ENCODE measurements at places on chromosomes 6 and 20. TPM values are rescaled to one million over a fixed set of nuclear protein-coding genes. Genes with fewer than 3 reads are reported as not detected.

Gene FBXO9
- 158 TPM for total RNA-seq

Gene PDE10A
- total RNA-seq, result 15.6 TPM

Gene BPIFA1
- not detected for total RNA-seq

Gene SLC44A4
- total RNA-seq, result 0.51 TPM

Gene GRM1
- not detected for total RNA-seq

Gene ACOT8
- 14.9 TPM for total RNA-seq

Gene TRIM27
- 39.6 TPM for total RNA-seq

Gene ZHX3
- 62.5 TPM for total RNA-seq

Gene UCKL1
- 36.0 TPM for total RNA-seq

Gene CD40
- total RNA-seq, result 17.3 TPM

Gene IPCEF1
- total RNA-seq, result 1.5 TPM

Gene PPP1R14C
- 0.26 TPM for total RNA-seq

Gene CFB
- 38.0 TPM for total RNA-seq

Gene SPEF1
- total RNA-seq, result not detected

Gene SLC16A10
- 30.3 TPM for total RNA-seq

Gene TPD52L1
- total RNA-seq, result 24.6 TPM

Gene EYA4
- 1.0 TPM for total RNA-seq

Gene SAMD5
- 0.39 TPM for total RNA-seq

Gene EFCAB8
- total RNA-seq, result 0.39 TPM

Gene HLA-DMB
- total RNA-seq, result 12.3 TPM

Gene NKAIN4
- total RNA-seq, result not detected

Gene TCFL5
- 10.1 TPM for total RNA-seq

Gene C20orf204
- 0.74 TPM for total RNA-seq

Gene MAK
- 0.71 TPM for total RNA-seq

Gene RRAGD
- 28.7 TPM for total RNA-seq

Gene BPIFA3
- total RNA-seq, result not detected

Gene CEP85L
- total RNA-seq, result 11.6 TPM

Gene MATN4
- not detected for total RNA-seq

Gene RBM39
- total RNA-seq, result 269 TPM

Gene TPBG
- total RNA-seq, result 15.0 TPM

Gene KCNQ2
- total RNA-seq, result not detected

Gene SASH1
- total RNA-seq, result 143 TPM

Gene PAX1
- total RNA-seq, result not detected

Gene ATP9A
- 109 TPM for total RNA-seq

Gene TRDN
- 0.77 TPM for total RNA-seq

Gene RWDD1
- total RNA-seq, result 49.7 TPM

Gene LINC00237
- not detected for total RNA-seq

Gene IL20RA
- 0.93 TPM for total RNA-seq

Gene ZNF165
- total RNA-seq, result 0.19 TPM

Gene ASIP
- not detected for total RNA-seq

Gene TSPO2
- not detected for total RNA-seq

Gene TCP11
- total RNA-seq, result not detected

Gene SUMO4
- 1.2 TPM for total RNA-seq

Gene BPIFA2
- total RNA-seq, result not detected

Gene HCRTR2
- not detected for total RNA-seq

Gene MOG
- total RNA-seq, result not detected

Gene GSTA3
- total RNA-seq, result not detected

Gene TMEM244
- not detected for total RNA-seq

Gene NANP
- 7.5 TPM for total RNA-seq

Gene PHF1
- total RNA-seq, result 42.5 TPM

Gene IL17F
- not detected for total RNA-seq

Gene NKX2-2
- total RNA-seq, result not detected

Gene TNXB
- total RNA-seq, result 187 TPM

Measured in mesenteric fat pad (tissue), 1 donor.